KBM-7 (cell line): ENCODE measurements at places on chromosomes 12 and 14.

DNA sequence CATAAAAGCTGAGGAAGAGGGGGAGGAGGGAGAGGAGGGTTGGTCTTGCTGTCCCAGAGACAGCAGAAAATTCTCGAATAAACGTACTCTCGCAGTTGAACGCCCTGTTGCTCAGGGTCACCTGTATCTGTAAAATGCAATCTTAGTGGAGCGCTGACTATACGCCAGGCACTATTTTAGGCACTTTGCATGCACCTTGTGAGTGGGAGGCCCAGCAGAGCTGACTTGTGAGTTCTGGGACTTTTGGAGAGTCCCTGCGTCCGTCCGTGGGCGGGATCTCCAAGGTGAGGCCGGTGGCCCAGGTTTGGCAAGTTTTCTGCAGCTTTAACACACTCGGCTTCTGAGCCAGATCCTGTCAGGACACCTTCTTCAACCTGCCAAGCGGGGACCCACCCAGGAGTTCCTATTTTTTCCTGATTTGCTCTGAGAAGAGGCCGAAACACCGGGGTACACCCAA, 32.5 kb upstream of the PLEKHG6 start:
- DNase-seq: no peak

- peak; percentile 18 for DNase-seq
These were observed 85.6 kb downstream of the FOXN3 start for GRCh38 chr14:89331398-89331797.

DNA sequence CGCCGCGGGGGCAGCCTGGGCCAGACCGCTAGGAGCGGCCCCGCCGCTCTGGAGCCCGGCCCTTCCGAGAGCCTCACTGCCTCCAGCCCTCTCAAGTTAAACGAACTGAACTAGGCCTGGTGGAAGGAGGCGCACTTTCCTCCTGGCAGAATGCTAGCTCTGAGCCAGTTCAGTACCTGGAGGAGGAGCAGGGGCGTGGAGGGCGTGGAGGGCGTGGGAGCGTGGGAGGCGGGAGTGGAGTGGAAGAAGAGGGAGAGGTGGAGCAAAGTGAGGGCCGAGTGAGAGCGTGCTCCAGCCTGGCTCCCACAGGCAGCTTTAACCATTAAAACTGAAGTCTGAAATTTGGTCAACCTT, 5.3 kb downstream of the LTB4R start:
- no peak for DNase-seq

GRCh38 chr12:31562594-31563328, 28.2 kb downstream of the DENND5B start:
- no peak for DNase-seq

DNA sequence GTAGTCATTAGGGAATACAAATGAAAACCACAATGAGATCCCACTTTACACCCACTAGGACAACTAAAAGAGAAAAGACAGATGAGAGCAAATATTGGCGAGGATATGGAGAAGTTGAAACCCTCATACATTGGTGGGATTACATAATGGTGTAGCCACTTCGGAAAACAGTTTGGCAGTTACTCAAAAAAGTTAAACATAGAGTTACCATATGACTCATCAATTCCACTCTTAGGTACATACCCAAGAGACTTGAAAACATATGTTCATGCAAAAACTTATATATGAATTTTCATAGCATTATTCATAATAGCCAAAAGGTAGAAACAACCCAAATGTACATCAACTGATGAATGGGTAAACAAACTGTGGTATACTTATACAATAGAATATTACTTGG, 27.1 kb downstream of the ALDH1L2 start:
- no peak for DNase-seq

DNA sequence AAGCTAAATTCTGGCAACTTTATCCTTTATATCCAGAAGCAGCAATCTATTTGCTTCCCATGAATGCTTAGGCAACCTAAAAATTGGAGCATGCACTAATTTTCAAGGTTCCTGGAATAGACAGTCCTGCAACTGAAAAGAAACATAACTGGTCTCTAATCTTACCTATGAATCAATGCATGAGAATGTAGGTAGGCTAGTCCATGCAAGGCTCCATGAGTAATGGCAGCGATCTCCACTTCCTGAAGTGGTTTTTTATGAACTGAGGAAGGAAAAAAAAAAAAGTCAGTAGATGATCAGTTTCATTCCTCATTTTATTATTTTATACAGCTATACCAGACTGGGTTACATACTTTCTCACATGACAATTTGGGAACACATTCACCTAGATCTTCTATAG, 102.0 kb downstream of the PEBP1 start:
- DNase-seq: no peak

GRCh38 chr12:78331181-78331580, 500.5 kb downstream of the NAV3 start:
- no peak for DNase-seq

DNA sequence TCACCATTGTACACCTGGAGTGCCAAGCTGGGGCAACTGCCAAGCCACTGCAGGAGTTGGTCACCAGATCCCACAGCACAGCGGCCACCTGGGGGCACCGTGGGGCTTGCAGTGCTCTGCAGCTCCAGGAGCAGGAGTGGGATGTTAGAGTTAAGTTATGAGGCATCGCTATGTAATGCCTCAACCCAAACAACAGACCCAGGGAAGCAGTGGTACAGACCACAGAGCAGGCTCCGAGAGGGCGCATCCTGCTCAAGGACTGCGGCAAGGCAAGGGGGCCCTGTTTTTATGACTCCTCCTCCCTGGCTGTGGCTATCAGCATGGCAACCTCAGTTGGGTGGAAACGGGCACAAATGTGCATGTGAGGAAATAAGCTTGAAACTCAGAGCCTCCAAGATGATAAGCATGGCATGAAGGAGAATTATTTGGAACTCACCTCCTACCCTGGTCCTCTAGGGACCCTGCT, 63.1 kb downstream of the ARL6IP4 start:
- DNase-seq: peak; percentile 95

- DNase-seq: no peak
These were observed 2.6 kb downstream of the PLA2G1B start for GRCh38 chr12:120324841-120325417.

- no peak for DNase-seq
These were observed 438.3 kb downstream of the SLC16A7 start for GRCh38 chr12:60034147-60034546.

GRCh38 chr14:38496092-38496491, 240.2 kb upstream of the CLEC14A start:
- DNase-seq: no peak

- DNase-seq: no peak
These were observed 400.3 kb downstream of the ZFP36L1 start for GRCh38 chr14:68392393-68393141.

DNA sequence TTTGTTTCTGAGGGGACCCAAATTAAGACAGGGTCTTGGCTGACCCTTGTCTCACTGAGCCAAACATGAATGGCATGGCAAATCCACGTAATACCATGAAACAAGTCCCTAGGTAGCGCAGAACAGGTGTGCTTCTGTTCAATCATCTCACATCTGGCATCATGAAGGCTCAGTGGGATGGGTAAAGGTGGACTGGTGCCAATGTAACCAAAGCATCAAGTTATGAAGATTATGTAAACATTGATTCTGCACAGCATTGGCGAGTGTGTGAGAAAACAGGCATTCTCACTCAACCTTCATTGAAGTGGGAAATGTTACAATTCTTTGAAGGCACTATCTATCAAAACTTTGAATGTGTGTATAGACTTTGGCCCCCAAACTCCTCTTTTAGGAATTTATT, 41.9 kb downstream of the PTGER2 start:
- no peak for DNase-seq
